ENCODE measurements at places on chromosomes 3 and 15. TPM values are rescaled to one million over a fixed set of nuclear protein-coding genes. Genes with fewer than 3 reads are reported as not detected.

ARHGAP31 gene
- polyA plus RNA-seq: 14.1 TPM

DAZL gene
- polyA plus RNA-seq: not detected

MYLK gene
- polyA plus RNA-seq: 1,040 TPM

PPP1R14D gene
- not detected for polyA plus RNA-seq

REC114 gene
- not detected for polyA plus RNA-seq

ISL2 gene
- polyA plus RNA-seq: 0.82 TPM

MOBP gene
- polyA plus RNA-seq: not detected

MUC4 gene
- not detected for polyA plus RNA-seq

ZNF80 gene
- not detected for polyA plus RNA-seq

MINAR1 gene
- polyA plus RNA-seq: 0.76 TPM

TP63 gene
- polyA plus RNA-seq: not detected

SEMA3F gene
- 14.7 TPM for polyA plus RNA-seq

TAGLN3 gene
- polyA plus RNA-seq: 2.2 TPM

CCK gene
- 3.2 TPM for polyA plus RNA-seq

C15orf62 gene
- polyA plus RNA-seq: 0.05 TPM

LRTM1 gene
- not detected for polyA plus RNA-seq

CDHR4 gene
- polyA plus RNA-seq: 0.09 TPM

TNIK gene
- 9.5 TPM for polyA plus RNA-seq

IGSF11 gene
- polyA plus RNA-seq: 0.05 TPM

RTP1 gene
- not detected for polyA plus RNA-seq

SV2B gene
- not detected for polyA plus RNA-seq

CCDC13 gene
- 0.20 TPM for polyA plus RNA-seq
